NCI-H2081 treated with DMSO at 0.1 percent for 48 hours (cell line): ENCODE measurements at places on chromosomes 13 and 19.

- DNase-seq = no peak
Measured at GRCh38 chr19:45999653-46000121, 4.4 kb downstream of the CCDC61 start.

- DNase-seq = no peak
Measured at GRCh38 chr13:113369881-113370280, 6.0 kb upstream of the GRTP1 start.

GRCh38 chr13:37869756-37870488 lies at the start of gene TRPC4:
TSS of gene TRPC4 (minus strand) at chr13:37869772. CDS start at chr13:37783333, 86,439 bp downstream.
- no peak for DNase-seq

GRCh38 chr13:95926231-95926630 lies 127.0 kb downstream of the UGGT2 start:
- DNase-seq = no peak

DNA sequence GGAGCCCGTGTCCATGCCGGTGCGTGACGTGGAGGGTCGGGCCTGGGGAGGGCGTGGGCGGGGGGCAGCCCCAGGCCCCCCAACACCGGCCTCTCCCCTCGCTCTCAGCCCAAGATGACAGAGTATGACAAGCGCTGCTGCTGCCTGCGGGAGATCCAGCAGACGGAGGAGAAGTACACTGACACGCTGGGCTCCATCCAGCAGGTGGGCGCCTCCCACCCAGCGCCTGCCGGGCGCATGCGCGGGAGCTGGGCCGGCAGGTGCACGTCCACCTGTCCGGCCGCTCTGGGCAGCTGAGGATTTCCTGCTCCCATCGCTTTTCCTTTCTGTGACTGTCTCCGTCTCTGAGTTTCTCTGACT lies 49.8 kb downstream of the VAV1 start:
- DNase-seq = no peak

DNA sequence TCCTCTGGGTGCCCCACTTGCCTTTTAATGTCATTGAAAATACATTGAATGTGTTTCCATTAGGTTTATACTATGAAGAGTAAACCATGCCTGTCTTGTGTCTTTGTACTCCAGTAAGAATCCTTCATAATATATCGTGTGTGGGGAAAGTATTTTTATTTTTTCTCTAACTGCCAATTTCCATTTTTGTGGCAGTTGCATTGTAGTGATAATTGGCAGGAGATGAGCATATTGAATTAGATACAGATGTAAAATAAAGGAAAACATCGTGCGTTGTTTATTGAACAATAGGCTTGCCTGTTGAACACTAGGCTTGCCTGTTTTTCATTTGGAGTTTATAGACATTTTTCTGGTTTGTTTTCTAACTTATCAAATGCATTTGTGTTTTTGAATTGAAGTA lies 218.8 kb downstream of the NBEA start:
- no peak for DNase-seq

- no peak for DNase-seq
Measured at GRCh38 chr19:45477186-45477585, 9.4 kb downstream of the FOSB start.

- DNase-seq = no peak
Measured at GRCh38 chr13:110485604-110486003, 75.9 kb downstream of the RAB20 start.

- DNase-seq = no peak
Measured at GRCh38 chr19:6518145-6518911, 12.5 kb upstream of the TNFSF9 start.

- DNase-seq = no peak
Measured at GRCh38 chr13:22175815-22176214, 504.9 kb downstream of the FGF9 start.

DNA sequence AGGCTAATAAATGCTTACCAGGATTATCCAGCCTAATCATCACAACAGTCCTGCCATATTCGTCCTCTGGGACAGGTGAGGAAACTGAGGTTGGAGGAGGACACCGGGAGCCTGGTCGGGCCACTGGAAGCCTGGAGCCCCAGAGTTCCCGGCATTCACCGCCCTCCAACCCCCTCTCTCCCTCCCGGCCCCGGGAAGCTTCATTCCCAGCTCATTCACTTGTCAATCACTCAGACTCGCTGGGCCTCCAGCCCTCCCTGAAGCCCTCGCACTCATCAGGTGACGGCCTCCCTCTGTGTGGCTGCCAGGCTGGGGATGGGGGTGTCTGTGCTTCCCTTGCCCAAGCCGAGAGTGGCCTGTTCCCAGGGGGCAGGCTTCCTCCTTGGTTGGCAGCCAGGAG lies 22.5 kb upstream of the ZNF99 start:
- DNase-seq = no peak

DNA sequence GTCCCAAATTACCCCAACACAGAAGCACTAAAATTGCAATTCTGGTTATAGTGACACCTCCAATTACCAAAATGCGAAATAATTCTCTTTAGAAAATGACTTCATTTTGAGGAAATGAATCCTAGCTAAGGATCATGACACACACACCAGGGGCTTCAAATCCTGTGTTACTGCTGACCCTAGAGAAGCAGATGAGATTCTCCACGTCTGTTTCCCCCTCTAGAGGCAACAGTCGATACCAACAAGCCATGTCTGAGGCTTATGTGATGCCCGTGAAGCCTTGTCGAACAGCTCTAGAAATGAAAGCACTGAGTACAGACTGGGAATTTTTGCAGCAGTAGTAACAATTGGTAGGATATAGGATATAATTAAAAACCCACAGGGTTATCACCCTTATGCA lies 153.6 kb upstream of the TMTC4 start:
- DNase-seq = no peak

- no peak for DNase-seq
Measured at GRCh38 chr13:27855381-27855780, 63.1 kb downstream of the GSX1 start.

GRCh38 chr13:101691341-101691860 lies 238.9 kb downstream of the ITGBL1 start:
- DNase-seq = no peak

- no peak for DNase-seq
Measured at GRCh38 chr19:36604656-36605100, 435 bp upstream of the ZNF382 start.

DNA sequence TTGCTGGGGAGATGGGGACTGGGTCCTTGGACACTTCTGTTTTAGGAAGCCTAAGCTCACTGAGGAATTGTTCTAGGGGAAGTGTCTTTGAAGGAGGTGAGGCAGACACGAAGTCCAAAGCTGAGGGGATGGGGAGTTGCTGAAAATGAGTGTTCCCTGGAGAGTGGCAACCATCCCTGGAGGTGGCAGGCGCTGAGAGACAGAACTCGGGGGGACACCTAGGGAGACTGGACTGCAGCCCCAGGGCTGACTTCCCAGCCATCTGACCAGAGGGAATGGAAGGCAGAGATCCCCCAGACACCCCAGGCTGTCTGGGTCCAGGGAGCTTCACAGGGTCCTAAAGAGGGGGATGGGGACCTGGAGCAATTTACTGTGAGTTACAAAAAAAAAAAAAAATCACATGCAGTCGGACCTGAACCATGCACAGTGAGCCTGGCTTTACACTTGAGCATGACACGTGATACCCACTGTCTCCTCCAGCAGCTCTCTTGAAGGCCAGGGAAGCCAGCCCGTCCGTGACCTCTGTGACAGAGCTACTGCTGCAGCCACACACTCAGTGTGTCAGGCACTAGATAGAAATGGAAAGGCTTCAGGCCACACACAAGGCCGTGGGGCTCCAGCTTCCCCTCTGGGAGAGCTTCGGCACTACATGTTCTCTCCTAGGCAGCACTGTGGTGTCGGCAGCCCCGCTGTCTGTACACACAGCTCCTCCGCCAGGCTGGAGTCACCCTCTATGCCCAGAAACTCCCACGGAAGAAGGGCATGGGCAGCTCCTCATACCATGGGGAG lies 77.1 kb upstream of the KCTD15 start:
- no peak for DNase-seq

GRCh38 chr13:109422161-109422560 lies 364.2 kb downstream of the IRS2 start:
- DNase-seq = no peak

- no peak for DNase-seq
Measured at GRCh38 chr13:98517576-98518310, 59.2 kb downstream of the STK24 start.

DNA sequence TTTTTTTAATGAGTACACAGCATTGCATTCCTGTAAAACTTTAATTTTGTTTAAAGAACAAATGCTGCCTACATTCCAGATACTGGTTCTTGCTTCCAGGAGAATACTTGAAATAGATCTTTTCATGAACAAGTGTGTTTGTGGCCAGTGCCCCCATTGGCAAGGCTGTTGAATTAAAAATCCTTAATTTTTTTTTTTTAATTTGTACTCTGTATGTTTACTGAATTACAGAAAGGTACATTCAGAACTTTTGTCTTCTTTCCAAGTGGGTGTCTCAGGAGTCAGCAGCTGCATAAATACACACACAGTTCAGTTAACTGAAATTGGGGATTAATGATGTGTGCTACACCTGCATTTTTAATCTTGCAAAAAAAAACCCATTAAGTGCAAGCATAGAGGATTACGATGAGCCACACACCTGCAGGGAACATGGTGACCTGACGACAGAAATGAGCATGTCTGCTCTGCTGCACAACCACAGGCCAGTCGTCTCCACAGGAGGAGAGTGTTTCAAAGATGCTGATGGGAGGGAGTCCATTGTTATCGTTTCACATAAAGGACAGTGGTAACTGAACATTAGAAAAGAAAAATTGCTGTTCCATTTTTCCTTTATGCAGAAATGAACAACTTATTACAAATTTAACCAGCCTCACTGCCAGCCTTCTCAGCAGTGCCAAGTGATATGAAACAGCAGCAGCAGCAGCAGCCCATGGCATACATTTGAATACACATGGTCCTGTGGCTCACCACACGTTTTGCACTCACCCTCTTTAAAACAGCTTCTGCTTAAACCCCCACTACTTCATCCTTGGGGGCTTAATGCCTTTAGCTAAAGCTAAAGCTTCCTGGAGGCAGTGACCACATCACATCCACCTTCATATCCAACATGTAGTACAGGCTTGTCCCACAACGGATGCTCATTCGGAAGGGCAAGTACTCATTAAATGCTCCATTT lies 72.3 kb upstream of the RFC3 start:
- peak; percentile 96 for DNase-seq

- no peak for DNase-seq
Measured at GRCh38 chr19:18650021-18650390, 13.2 kb downstream of the KLHL26 start.

DNA sequence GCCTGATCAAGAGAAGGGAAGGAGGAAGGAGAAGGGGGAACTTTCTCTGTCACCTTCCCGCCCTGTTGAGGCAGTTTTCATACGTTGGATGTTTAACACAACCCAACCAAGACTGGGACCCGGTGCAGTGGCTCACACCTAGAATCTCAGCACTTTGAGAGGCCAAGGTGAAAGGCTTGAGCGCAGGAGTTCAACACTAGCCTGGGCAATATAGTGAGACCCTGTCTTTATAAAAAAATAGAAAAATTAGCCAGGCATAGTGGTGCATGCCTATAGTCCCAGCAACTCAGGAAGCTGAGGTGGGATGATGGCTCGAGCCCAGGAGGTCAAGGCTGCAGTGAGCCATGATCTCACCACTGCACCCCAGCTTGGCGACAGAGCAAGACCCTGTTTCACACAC lies 59.4 kb upstream of the PEG3 start:
- DNase-seq = no peak

GRCh38 chr13:113922412-113923118 lies 51.3 kb downstream of the C13orf46 start:
- DNase-seq = no peak

DNA sequence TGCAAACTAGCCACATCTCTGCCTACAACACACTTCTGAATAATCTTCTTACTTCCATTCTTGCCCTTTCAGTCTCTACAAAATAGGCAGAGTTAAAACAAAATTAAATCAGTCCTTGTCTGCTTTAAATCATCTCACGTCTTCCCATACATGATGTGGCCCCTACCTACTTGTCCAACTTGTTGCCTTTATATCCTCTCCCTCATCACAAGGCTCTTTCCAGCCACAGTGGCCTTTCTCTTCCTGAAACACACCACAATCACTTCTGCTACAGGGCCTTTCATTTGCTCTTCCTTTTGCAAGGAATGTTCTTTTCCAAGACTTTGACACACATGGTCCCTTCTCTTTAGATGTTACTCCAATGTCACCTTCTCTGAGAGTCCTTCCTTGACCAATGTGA lies 1.7 kb downstream of the RBM26 start:
- no peak for DNase-seq

- DNase-seq = no peak
Measured at GRCh38 chr13:80217614-80218456, 123.1 kb downstream of the SPRY2 start.

DNA sequence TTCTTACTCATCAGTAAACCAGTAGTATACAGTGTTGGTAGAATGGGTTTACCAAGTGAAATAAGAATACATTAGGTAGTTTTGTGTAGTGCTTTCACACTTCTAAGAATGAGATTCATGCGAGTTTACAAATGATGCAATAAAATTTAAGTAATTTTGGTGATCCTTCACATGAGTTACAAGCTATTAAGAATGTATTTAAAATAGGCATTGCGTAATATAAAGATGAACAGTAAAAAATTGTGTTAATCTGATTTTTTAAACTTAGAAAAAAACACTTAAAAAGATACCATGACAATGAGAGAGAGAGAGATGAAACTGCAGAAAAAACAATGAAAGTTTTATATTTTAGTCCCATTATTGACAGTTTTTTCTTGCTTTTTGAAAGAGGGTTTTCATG lies 570.5 kb downstream of the SLITRK6 start:
- no peak for DNase-seq

GRCh38 chr13:77868717-77869116 lies 49.9 kb downstream of the EDNRB start:
- no peak for DNase-seq

DNA sequence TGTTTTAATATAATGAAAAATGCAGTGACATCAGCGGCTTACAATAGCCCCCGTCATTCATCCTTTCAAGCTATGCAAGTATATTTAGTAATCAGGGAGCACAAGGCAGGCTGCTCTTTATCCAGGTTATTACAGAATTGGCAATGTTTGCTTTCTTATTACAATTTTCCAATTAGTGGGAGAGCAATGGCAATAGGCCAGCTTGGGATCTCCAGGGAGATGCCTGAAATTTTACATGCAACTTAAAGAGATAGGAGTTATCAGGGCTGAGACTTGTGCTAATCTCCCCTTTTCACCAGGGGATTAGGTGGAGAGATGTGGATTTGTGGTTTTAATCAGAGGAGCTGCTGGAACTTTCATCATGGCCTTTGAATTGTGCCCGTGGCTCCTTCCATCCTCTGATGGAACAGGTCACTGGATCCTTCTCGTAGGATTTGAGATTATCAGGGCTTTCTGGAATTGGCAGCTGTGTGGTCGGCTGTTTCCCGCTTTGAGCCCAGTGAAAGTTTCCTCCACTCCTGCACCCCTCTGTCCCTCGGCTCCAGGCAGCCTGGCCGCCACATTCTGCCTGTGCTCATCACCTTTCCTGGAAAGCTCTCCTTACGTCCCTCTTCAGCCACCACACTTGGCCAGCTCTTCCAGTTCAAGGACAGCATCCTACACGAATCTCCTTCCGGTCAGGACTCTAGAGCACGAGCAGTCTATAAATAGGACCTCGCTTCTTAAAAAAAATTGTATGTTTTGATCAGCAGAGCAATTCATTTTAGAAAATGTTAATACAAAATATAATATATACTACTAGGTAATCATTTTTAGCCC lies 47.0 kb downstream of the CBY2 start:
- no peak for DNase-seq
